Renal cortex interstitium (tissue), 15 donors: ENCODE measurements at places on chromosomes 2 and 18. TPM values are rescaled to one million over a fixed set of nuclear protein-coding genes. Genes with fewer than 3 reads are reported as not detected.

GRCh38 chr2:127194447-127194846 is 25.7 kb downstream of the CYP27C1 start:
- no peak for DNase-seq

Gene DNAJC5G
- 0.59 TPM for polyA plus RNA-seq

DNA sequence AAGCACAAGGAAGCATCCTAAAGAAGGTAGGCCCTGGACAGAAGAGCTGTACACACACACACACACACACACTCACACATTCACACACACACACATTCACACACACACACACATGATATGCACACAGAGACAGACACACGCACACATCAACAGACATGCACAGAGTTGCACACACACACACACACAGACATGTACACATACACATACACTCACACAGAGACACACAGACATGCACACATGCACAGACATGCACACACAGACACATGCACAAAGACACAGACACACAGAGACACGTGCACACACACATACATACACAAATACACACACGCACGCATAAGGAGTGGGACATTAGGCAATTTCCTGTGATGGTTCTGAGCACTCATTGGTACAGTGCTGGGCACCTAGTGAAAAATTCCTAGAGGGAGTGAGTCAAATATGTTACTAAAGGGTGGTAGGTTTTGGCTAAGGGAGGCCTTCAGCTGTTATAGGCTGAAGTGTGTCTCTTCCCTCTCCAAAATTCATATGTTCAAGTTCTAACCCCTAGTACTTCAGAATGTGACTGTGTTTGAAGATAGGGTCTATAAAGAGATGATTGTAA is 26.4 kb downstream of the THNSL2 start:
- DNase-seq = no peak

GRCh38 chr2:6454286-6454990 is 411.3 kb downstream of the CMPK2 start:
- DNase-seq = no peak

DNA sequence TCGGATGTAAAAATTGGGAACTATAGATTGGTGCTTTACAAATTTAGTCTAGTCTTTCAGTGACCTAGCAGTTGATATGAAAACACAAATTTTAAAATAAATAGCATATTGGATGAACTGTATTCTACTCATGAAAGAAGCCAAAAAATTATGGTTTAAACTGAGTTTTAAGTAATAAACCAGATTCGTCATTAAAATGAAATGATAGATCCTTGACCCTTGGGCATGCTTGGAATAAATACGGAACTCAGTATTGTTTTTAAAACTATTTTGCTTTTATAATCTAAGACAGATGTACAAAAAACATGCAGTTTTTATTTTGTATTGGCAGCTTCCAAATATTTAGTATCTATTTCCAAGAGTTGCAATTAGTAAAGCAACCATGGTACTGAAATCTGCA is 34.6 kb upstream of the TBR1 start:
- DNase-seq = no peak

DNA sequence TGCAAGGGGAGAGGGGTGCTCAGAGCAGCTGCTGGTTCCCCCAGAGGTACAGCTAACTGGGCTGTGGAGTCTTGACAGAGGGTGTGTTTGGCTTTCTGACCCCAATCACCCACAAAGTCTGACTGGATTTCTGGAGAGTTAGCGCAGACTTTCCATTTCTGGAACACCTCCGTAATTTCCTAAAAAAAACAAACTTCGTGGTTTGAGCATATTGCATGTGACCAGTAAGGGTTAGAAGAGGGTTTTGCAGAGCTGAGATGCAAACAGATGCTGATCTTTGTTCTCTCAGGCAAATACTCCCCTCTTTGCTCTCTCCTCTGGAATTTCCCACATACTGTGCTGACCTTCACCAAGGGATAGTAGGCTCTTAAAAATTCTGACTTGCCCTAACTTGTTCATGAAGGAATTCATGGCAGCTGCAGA is 44.5 kb upstream of the TMEM247 start:
- no peak for DNase-seq

GRCh38 chr2:109500910-109501309 is 112.9 kb downstream of the SEPTIN10 start:
- DNase-seq = no peak

Gene ZNF142
- polyA plus RNA-seq = 20.3 TPM

Gene LRP1B
- 0.77 TPM for polyA plus RNA-seq

- DNase-seq = no peak
These were observed 167.8 kb upstream of the LYPD1 start for GRCh38 chr2:132837769-132838168.

DNA sequence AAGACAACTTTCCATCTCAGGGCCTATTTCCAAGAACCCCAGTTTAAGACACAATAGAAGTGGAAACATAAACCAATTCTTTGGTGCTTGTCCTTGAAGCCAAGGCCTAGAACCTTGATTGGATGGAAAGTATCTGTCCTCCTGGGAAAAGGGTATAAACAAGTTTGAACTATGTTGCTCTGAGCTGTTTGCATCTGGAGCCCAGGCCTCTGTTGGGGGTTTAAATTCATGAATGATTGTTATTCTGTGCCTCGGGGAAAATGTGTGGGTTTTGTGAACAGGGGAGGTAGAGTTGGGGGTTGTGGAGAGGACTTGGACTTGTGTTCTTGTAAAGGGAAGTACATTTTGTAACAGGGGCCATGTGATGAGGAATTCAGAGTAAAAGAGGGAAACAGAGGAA is 406.1 kb downstream of the SLC4A3 start:
- DNase-seq = no peak

GRCh38 chr2:119771331-119771730 is 11.6 kb downstream of the PTPN4 start:
- DNase-seq = no peak

GRCh38 chr2:123077101-123077500 is 948.0 kb upstream of the CNTNAP5 start:
- no peak for DNase-seq

GRCh38 chr2:187935126-187935525 is 356.5 kb upstream of the GULP1 start:
- no peak for DNase-seq

Gene PLGLB1
- 6.6 TPM for polyA plus RNA-seq

DNA sequence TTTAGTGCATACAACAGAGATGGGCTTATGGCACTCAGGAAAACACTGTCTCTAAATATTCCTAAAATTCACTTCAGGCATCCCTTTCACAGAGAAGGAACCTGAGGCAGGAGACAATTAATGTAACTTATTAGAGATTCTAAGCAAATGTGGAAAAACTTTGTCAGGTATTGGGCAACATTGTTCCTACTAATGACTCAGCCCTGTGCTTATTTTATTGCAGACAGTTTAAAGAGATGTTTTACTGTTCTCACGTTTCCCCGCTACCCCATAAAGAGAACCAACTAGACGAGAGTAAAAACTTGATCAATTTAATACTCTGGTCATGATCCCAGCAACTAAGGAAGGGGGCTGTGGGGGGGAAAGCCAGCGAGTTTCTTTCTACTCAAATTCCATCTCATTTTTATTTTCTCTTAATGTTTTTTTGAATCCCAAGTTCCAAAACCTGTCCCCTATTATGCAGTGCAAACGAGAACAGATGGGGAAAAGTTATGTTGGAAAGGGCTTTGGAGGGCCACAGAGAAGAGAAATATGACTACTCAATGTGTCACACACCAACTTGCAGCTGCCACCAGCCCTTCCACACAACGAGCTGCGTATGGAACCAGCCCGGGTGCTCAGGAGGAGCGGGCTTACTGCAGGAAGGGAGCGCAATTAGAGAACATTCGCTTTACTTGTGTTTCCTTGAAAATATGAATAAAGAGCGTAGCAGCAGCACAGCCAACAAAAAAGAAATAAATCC is 18.7 kb upstream of the ACVR1 start:
- DNase-seq = no peak

Gene PDCD1
- 0.27 TPM for polyA plus RNA-seq

Gene SCYGR4
- not detected for polyA plus RNA-seq

DNA sequence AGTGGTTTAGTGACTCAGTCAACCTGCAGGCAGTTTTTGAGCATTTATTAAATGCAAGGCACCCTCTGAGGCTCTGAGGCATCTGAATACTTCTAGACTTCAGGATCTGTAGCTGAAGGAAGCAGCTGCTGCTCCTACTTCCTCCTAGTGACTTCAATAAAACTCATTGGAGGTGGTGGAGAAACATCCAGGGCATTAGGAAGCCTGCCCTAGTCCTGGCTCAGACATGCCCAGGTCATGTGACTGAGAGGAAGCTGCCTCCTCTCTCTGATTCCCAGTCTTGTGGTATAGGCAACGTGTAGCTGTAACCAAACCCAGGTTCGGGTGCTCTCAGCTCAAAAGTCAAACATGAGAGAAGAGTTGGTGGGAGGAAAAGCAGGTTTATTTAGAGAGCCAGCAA is 287.2 kb upstream of the GYPC start:
- DNase-seq = no peak

Gene ACVR1C
- 0.17 TPM for polyA plus RNA-seq

DNA sequence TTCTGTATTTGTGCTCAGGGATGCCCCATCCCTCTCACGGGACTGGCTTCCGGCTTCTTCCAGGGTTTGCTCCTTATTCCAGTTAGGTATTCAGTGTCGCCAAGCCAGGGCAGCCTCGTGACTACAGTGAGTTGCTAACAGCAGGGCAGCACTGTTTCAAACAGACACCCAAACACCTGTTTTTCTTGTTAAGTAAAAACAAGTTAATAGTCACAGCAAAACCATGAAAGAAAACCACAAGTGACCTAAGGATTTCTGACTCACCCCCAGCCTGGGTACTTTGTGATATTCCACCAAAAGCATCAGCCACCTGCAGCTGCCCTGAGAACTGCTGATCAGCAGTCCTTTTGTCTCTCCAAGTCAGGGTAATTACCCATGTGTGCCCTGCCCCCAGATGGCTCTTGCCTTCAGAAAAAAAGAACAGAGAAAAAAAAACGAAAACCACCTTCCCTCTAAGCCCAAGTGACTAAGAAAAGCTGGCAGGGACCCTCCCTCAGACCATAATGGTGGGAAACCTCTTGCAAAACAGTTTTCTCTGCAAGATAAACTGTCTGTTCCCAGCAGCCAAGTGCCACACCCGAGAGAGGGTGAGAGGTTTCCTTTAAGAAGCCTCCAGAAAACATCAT is 178.2 kb downstream of the ANAPC1 start:
- no peak for DNase-seq

DNA sequence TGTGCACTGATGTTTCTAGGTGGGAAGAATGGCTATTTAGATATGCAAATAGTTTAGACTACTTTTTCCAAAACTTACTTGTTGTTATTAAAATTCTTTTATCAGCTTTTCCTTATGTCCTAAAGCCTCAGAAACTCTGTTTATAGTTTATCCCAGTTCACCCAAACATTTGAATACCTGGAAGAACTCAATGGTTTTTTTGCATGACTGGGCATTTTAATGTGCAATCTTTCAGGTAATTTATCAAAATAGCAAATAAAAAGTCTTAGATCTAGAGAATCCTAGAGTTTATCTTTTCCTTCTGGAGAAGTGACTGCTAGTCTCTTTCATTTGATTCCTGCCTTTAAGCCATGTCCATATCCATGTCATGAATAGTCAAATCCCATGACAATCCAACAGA is 9.6 kb upstream of the ADAM23 start:
- DNase-seq = no peak

Gene PSTPIP2
- 11.7 TPM for polyA plus RNA-seq

Gene ZBTB14
- 21.3 TPM for polyA plus RNA-seq

Gene UNC80
- 1.4 TPM for polyA plus RNA-seq

Gene KLHL41
- 2.1 TPM for polyA plus RNA-seq

DNA sequence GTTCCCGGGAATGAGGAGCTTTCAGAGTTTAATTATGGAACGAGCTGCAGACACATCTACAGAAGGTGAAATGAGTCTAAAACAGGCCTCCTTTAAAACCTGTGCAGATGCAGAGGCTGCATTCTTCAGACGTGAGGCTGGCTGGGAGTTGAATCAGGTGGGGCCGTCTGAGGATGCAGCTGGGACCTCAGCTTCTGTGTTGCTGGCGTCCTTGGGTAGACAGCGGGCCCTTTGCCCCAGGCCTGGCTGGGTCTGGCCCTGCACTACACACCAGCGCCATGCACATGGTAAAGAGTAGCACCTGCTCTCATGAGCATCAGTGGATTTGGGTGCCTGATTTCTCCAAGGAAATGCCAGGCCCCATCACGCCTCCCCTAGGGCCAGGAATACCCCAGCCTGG is 67.3 kb downstream of the TMEM18 start:
- no peak for DNase-seq

- DNase-seq = no peak
These were observed 7.1 kb downstream of the SH3BP4 start for GRCh38 chr2:234958746-234959395.

DNA sequence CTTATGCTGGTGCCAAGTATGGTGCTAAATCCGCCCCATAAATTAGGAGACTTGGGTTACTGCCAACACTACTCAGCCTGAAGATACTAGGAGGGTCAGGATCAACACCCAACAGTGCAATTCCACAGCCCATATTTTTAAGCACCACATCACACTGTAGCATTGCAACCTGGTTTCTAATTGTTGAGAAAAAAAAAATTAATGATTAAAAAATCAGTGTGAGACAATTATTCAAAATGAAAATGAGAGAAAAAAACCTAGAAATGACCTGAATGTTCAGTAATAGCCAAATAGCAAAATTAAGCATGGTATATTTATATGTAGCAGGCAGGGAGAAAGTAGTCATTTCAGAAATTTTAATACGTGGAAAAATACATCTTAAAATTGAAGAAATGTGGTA is 29.2 kb upstream of the HNRNPLL start:
- DNase-seq = no peak

DNA sequence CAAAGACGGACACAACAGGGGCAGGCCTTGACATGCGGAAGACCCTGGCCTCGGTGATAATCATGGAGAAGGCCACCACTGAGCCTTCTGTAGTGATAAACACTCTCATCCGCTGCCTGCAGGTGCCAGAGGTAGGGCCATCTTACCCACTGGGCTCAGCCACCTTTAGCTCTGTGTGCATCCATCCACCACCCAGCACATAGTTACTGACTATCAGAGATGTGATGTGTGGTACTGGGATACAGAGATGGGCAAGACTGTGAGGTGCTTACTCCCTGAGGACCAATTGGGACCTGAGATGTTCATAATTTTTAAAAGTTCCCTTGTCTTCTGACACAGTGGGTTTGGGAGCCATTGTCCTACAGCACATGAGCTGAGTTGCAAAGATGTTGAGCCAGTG is 1.6 kb downstream of the MROH2A start:
- DNase-seq = no peak

- no peak for DNase-seq
These were observed 6.8 kb downstream of the SCTR start for GRCh38 chr2:119517433-119517832.

Gene ALPP
- polyA plus RNA-seq = not detected

Gene ADRA2B
- 4.8 TPM for polyA plus RNA-seq

DNA sequence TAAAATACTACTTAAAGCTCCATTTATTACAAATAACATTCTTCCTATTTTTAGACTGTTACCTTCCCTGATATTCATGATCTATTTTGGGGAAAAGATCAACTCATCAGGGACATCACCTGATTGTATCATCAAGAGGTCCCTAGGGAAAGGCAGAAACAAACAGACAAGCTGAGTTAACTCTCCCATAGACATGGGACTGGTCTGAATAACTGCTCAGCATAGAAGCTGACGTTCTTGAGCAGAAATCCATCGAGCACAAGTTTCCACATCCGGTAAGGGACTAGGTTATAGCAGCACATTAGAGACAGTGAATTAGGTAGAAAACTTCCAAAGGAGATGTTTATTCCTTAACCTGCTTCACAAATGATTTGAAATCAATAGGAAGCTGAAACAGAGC is 1100.4 kb upstream of the SLC39A10 start:
- no peak for DNase-seq

GRCh38 chr18:32093102-32093511 is 1.4 kb downstream of the RNF138 start:
- peak; percentile 46 for DNase-seq

Gene OR6B2
- not detected for polyA plus RNA-seq

- no peak for DNase-seq
These were observed 134.6 kb downstream of the TMEFF2 start for GRCh38 chr2:192060161-192060560.
